ENCODE measurements at places on chromosomes 7 and 10.

GRCh38 chr10:24012249-24012803 lies 196.6 kb upstream of the KIAA1217 start:
- no peak for DNase-seq

DNA sequence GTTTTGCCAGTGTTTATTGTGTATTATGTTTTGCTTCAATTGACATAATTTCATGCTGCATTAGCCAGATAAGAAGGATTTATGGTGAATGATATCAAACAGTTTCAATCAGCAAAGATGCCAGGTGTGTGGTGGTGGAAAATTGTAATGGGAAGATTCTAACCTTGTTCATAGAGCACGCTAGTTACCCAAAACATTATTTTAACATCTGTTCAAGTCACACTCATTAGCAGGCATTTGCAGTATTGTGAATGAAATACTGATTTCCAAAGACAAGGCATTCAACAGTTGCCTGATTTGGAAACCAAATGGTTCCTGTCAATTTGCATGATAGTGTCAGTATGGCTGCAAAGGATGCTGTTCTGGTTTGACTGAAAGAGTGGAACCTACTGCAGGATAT lies 129.7 kb downstream of the EPC1 start:
- DNase-seq = no peak

DNA sequence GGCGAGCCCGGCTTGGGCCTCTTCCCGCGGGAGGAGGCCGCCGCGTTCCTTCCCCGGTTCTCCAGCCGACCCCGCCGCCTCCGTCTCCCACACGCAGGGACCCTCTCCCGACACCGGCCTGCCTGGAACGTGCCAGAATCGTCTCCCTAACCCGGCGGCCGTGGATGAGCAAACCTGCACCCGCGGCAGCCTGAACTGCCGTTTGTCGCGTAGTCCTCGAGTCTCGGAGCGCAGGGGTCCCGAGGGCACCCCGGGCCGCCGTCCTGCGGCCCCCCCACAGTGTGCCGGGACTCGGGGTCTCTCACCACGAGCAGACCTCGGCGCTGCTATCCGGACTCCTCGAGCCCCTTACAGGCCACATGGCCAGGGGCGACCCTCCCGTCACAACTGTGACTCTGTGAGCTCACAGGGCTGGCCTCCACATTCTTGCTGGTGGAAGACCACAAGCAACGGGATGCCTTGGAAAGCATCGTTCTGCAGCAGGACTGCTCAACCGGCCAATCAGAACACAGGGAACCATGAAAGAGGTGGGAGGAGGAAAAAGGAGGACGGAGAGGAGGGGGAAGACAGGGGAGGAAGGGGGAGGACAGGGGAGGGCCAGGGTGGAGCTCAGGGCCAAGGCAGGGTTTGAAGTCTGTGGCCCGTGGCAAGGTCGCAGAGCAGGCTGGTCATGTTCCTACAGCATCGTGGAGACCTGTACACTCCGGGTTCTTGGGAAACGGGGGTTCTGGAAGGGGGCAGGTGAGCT lies 276.9 kb downstream of the DNAJB6 start:
- DNase-seq = no peak

GRCh38 chr10:2839081-2839725 lies 228.1 kb upstream of the PFKP start:
- no peak for DNase-seq
